Activated T-cell treated with anti-CD3 and anti-CD28 coated beads, Interleukin-2, amount 50 U/mL, for 48 hours (primary cell): ENCODE measurements at places on chromosomes 7 and 10.
A peak's percentile ranks its signal among the peaks of the same experiment; 100 is the strongest.

GRCh38 chr7:116165717-116166116 is 44.6 kb upstream of the TES start:
- no peak for DNase-seq

DNA sequence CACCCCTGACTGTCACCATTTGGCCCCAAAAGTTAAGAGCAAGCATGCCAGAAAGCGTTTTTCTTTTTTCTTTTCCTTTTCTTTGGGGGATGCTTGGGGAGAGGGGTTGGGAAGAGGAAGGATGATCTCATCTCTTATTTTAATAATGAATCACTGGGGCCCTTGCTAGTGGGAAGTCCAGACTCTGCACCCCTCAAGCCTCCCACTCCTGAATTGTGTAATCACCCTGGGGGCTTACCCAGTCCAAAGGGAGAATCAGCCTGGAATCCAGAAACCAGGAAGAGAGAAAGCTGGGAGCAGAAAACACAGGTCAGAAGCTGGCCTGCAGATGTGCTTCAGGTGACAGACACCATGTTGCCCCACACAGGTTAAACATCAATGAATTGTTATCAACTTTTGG is 14.7 kb upstream of the HABP2 start:
- no peak for DNase-seq

DNA sequence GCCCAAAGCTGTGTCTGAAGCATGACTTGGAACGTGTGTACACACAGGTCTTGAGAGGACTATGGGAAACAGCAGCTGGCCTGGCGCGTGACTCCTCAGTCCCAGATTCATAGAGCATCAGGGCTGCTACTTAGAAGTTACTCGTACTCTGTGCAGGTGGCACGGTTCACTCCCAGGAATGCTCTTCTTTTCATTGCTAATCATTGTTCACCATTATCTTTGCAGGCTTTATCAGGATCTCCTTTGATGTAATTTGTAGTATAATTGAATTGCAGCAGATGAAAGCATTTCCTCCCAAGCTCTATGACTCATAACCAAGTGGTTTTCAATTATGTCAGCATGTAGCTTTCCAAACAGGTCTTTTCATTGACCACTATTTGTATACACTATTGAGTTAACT is 938.9 kb downstream of the NRG3 start:
- no peak for DNase-seq

- no peak for DNase-seq
These were observed 48.7 kb downstream of the SEMA3A start for GRCh38 chr7:84145892-84146291.

- no peak for DNase-seq
These were observed 65.0 kb downstream of the ANKRD7 start for GRCh38 chr7:118289476-118289875.

GRCh38 chr10:93059975-93060886 is at the start of gene CYP26C1:
CYP26C1 (plus strand) TSS chr10:93060798; CDS start chr10:93061264, 466 bp downstream.
- peak; percentile 20 for DNase-seq

GRCh38 chr7:4190010-4190981 is 491.8 kb upstream of the FOXK1 start:
- no peak for DNase-seq

- no peak for DNase-seq
These were observed 149.7 kb downstream of the PAXIP1 start for GRCh38 chr7:154853063-154853726.

GRCh38 chr7:24714676-24715010 is 42.6 kb downstream of the GSDME start:
- no peak for DNase-seq

- DNase-seq, result no peak
These were observed 13.0 kb upstream of the BAMBI start for GRCh38 chr10:28664369-28664740.

- no peak for DNase-seq
These were observed 649.0 kb upstream of the PCDH15 start for GRCh38 chr10:55449981-55450380.

DNA sequence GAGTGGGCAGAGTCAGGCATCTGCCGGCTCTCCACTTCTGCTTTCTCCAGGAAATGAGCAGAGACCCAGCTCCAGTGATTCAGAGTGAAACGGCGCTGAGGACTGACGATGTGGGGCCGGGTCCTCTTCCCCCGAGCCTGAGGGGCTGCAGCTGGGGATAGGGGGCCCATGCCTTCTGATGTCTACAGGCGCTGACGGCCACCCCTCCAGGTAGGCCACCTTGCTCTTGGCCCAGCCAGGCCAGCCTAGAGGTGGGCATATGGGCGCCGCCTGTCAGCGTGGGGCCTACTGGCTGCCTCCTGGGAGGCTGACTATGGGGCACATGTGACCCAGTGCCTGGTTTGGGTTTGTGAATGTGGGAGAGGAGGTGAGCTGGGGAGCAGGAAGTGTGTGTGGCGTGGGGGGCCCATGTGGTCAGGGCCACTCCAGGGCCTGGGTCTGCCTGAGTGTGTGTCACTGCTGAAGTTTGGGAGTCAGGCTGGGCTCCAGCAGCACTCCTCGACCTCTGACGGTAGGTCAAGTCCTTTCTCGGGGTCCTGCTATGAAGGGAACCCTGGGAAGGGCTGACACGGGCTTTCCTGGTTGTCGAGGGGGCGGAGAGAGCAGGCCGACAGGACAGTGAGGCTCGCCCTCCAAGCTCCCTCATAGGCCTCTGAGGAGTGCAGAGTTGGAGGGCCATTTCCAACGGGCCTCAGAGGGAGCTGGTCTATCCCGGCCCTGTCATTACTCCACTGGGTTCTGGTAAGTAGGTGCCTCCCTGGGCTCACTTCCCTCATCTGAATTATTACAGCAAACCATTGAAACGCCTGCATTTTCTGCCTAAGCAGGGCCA is at the start of gene WDFY4:
Gene WDFY4 (plus strand): TSS at position 82 of the 832 bp plus-strand sequence. CDS start 24,860 bp downstream, outside the sequence.
- DNase-seq, result no peak
